GM12878 (cell line): ENCODE measurements at places on chromosomes 2 and 18. TPM values are rescaled to one million over a fixed set of nuclear protein-coding genes. Genes with fewer than 3 reads are reported as not detected.

- H3K4me3 ChIP-seq, result no peak overlapping the region
- peaks cover 7% of the 10 kb centered on the region; the same call in 1 of the 2 replicates for H3K4me1 ChIP-seq
- H3K27me3 ChIP-seq, result no peaks in the 10 kb centered on the region
- DNase-seq, result no peak
- H3K27ac ChIP-seq, result no peak overlapping the region
These were observed 81.5 kb upstream of the CD226 start for GRCh38 chr18:70029163-70029562.

The ZNF396 gene
- total RNA-seq, result 0.45 and 0.46 TPM in 2 replicates

DNA sequence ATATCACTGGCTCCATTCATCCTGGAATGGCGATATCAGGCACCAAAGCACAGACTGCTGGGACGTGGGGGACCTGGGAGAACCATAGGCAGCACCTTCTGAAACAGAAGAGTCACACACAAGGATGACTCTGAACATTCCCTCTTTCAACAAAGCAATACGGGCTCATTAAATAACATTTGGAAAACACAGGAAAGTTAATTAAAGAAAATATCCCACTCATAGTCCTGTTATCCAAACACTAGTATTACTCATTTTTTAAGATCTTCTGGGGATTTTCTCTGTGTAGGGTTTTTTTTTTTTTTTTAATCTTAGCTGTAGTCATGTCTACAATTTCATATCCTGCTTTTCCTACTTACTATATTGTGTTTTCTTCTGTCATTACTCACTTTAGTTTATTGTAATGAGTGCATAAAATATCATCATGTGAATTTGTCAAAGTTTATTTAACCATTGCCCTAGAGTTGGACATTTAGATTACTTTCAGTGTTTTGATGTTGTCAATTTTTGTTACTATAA is 70.0 kb upstream of the SP3 start:
- no peaks in the 10 kb centered on the region for H3K36me3 ChIP-seq
- H3K27me3 ChIP-seq, result no peaks in the 10 kb centered on the region; the same call in 1 of the 2 replicates
- H3K4me3 ChIP-seq, result no peak overlapping the region
- H3K4me1 ChIP-seq, result peaks cover 46% of the 10 kb centered on the region
- DNase-seq, result no peak

- H3K36me3 ChIP-seq, result no peaks in the 10 kb centered on the region
- DNase-seq, result no peak
- no peak overlapping the region for H3K4me3 ChIP-seq
- peaks cover 7% of the 10 kb centered on the region; the same call in 1 of the 2 replicates for H3K4me1 ChIP-seq
- H3K27ac ChIP-seq, result no peak overlapping the region
These were observed 140.8 kb downstream of the PTGR3 start for GRCh38 chr18:75067996-75068645.

DNA sequence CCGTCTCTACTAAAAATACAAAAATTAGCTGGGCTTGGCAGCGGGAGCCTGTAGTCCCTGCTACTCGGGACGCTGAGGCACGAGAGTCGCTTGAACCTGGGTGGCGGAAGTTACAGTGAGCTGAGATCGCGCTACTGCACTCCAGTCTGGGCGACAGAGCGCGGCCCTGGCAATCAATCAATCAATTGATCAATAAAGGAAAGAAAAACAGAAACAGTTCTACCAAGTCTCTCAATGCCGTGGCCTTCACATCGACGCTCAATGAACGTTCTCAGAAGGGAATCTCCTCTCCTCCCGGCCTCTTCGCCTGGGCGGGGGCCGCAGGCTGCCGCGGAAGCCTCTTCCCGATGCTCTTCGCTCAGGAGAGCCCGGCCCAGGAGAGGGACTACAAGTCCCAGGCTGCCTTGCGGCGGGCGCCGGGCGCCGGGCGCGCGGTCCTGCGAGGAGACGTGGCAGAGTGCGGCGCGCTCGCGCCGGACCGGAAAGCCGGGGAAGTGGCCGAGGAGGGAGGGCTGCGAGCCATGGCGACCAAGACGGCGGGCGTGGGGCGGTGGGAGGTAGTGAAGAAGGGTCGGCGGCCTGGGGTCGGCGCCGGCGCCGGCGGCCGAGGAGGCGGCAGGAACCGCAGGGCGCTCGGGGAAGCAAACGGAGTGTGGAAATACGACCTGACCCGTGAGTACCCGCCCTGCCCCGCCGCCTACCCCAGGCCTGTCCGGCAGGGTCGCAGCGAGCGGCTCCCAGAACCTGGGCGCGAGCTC is at the start of gene TMEM214:
Gene TMEM214, plus strand, starts transcription at position 471 of the 758 bp plus-strand sequence. Its CDS starts 51 bp downstream, at position 522.
- peaks cover 22% of the 10 kb centered on the region for H3K36me3 ChIP-seq
- peaks cover 22% of the 10 kb centered on the region for H3K4me1 ChIP-seq
- peak within 1 kb of the TSS; percentile 91 for H3K27ac ChIP-seq
- H3K4me3 ChIP-seq, result peak within 1 kb of the TSS; percentile 99
- no peaks in the 10 kb centered on the region for H3K27me3 ChIP-seq
- DNase-seq, result peak; percentile 39

GRCh38 chr2:117692001-117692763 is 122.3 kb upstream of the DDX18 start:
- no peaks in the 10 kb centered on the region for H3K27me3 ChIP-seq
- no peaks in the 10 kb centered on the region for H3K36me3 ChIP-seq
- no peak overlapping the region for H3K27ac ChIP-seq
- no peak for DNase-seq

DNA sequence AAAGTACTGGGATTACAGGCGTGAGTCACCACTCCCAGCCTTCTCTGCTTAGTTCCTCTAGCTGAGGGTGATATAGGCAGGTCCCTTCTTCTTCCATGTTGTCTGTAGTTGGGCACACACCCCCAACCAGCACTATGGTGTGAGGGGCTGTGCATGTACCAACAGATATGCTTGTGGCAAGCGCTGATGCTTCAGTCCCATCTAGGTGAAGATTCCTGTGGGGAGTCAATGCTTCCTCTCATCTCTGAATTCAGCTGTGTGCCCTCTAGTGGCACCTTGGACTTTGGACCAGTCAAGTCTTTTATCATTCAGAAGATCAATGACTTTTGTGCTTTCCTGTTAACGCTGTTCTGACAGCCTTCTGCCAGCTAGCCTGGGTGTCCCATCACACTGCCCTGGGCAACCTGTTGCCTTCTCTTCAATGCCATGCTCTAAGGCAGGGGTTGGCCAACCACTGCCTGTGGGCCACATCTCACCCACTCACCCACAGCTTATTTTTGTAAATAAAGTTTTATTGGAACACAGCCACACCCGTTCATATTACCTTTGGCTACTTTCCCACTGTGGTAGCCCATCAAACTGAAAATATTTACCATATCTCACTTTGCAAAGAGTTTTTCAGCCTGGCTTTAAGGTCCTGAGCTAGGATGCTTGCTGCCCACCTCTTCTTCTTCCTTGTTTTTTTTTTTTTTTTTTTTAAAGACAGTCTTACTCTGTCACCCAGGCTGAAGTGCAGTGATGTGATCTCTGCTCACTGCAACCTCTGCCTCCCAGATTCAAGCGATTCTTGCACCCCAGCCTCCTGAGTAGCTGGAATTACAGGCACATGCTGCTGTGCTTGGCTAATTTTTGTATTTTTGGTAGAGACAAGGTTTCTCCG is 51.0 kb downstream of the NPAS2 start:
- no peak overlapping the region for H3K27ac ChIP-seq
- no peak overlapping the region for H3K4me3 ChIP-seq
- H3K36me3 ChIP-seq, result no peaks in the 10 kb centered on the region
- H3K27me3 ChIP-seq, result no peaks in the 10 kb centered on the region
- no peaks in the 10 kb centered on the region for H3K4me1 ChIP-seq

The WDPCP gene
- total RNA-seq, result 4.6 and 6.6 TPM in 2 replicates

DNA sequence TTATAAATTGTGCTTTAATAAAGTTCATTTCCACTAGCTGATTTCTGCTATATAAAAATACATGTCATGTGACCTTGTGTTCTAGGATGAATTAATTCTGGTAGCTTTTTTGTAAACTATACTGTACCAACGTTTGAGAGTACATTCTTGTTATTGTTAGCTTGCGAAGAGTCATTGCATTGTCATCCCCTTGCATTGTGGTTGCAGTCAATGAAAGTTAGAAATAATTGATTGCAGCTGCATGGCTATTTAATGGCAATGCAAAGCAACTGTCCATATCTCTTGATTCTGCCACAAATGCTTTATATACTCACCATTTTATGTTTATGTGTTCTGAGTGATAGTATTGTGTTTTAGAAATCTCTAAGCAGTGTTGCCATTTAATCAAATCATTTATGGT is 91.6 kb downstream of the ZNF407 start:
- no peak overlapping the region for H3K4me3 ChIP-seq
- H3K4me1 ChIP-seq, result no peaks in the 10 kb centered on the region
- no peak overlapping the region for H3K27ac ChIP-seq
- H3K36me3 ChIP-seq, result 0 out of 2 replicates have a peak, but pooled peaks cover 5% of the 10 kb centered on the region
- no peak for DNase-seq
